ENCODE measurements at places on chromosomes 3 and 15. TPM values are rescaled to one million over a fixed set of nuclear protein-coding genes. Genes with fewer than 3 reads are reported as not detected.

Gene SERPINI2
- 0.40 TPM for total RNA-seq

DNA sequence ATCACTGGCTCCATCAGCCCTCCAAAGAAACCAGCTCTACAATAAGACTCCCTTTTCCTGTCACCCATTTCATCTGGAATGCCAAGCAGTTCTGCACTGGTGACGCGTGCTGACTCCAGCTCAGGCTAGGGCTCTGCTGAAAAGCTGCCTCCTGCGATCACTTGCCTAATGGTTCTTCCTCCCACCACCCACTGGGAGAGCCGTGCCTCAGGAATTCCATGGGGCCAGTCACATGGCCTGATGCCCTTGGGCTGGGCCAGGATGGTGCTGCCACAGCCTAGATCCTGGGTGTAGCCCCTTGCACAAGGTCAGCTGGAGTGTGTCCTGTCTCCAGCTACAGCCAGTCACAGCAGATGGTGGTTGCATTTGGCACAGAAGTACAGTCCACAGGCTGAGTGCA, 98.9 kb downstream of the DNAJB8 start:
- DNase-seq = no peak

Gene SLC27A2
- 0.24 TPM for total RNA-seq

Gene RBMS3
- total RNA-seq = 25.3 TPM

GRCh38 chr3:127455541-127456450, 134.7 kb downstream of the TPRA1 start:
- peak; percentile 80 for DNase-seq

Gene ARGFX
- not detected for total RNA-seq

GRCh38 chr3:14434126-14434497, 31.7 kb downstream of the SLC6A6 start:
- DNase-seq = no peak

Gene KIF15
- total RNA-seq = 0.73 TPM

- no peak for DNase-seq
These were observed 70.7 kb downstream of the CYP19A1 start for GRCh38 chr15:51267703-51268083.

DNA sequence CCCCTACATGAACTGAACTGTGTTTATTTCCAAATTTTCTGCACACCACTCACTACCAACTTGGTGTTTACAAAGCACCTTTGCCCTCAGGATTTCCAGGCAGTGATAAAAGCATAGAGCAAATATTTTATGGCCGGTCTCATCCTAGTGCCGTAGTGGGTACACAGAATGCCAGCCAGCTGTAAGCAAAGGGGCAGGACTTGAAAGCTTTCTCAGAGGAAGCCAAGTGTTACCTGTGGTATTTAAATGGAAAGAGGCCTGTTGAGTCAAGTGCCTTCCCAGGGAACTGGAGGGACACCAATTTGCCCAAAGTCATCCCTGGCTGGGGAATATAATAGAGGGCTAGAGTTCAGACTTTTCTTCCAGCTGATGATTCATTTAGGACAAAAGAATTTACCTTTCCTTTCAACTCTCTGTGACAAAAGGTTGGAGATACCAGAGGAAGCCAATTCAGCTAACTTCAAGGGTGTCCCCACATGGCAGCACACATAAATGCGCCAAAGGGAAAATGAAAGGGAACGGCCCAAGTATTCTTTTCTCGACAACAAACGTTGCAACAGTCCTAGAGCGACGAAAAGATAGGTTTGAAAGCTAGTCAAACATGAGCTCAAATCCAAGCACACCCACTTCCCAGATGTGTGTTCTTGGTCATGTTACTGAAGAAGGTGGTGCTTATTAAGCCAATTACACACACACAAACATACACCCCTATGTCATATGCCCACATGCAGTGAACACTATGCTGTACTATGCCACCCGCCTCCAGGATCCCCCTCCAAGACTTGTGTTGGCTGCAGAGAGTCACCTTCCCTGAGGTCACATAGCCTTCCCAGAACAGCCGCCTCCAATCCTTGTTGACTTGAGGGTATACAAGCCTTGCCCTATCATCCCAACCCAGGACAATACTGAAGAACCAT, 27.7 kb downstream of the MAGI1 start:
- no peak for DNase-seq

Gene EPB42
- total RNA-seq = 0.24 TPM

- no peak for DNase-seq
These were observed 50.2 kb upstream of the ROBO1 start for GRCh38 chr3:79818015-79818414.

Gene ITGB5
- 112 TPM for total RNA-seq

Gene LRTM1
- total RNA-seq = not detected

DNA sequence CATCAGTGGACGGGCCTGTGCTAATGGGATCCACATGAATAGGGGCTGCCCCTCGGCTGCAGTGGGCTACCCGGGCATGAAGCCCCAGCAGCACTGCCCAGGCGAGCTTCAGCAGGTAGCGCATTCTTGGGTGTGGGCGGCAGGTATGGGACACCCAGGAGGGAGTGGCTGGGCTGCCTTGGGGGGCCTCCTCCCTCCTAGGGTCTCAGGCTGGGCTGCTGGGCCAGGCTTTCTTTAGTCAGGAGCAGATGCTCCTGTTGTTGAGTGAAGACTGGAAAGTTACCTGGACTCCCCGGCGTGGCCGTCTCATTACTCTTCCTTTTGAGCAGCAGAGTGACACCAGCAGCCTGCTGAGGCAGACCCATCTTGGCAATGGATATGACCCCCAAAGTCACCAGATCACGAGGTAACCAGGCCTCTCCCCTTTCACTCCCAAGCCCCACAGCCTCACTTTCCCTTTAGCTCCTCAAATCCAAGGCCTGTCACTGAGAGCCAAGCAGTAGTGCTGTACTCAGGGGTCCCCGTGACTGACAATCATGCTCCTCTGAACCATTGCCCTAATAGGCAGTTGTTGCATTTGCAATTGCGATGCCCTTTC, 73.2 kb downstream of the BOC start:
- no peak for DNase-seq

Gene LRRN1
- 0.05 TPM for total RNA-seq

DNA sequence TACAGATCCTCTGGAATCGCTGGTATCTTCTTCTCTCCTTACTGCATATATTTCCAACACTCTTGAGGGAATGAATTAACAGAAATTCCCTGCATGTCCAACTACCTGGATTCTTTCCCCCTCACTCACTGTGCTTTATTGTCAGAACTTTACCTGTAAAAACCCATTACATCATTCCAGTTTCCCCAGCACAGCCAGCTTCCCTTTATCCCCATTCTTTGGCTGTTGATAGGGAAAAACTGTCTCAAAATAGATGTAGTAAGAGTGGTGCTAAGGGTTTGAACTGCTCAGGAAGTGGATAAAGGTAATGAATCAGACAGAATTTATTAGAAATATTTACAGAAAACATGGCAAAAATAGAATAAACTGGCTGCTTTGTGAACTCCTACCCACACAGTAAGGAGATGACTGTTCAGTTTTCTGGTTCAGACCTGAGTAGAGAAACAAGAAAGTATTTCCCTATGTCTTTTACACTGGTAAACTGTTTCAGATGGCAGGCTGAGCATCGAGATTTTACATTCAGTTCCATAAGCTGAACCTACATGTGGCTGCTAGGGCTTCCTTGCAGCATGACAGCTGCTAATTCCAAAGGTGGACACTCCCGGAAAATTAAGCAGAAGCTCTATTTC, 188.4 kb downstream of the CPNE4 start:
- DNase-seq = no peak

- DNase-seq = no peak
These were observed 46.4 kb downstream of the DLEC1 start for GRCh38 chr3:38085311-38085942.

Gene LRRC2
- 122 TPM for total RNA-seq

Gene PPP2R3A
- total RNA-seq = 98.1 TPM

Gene EPHA3
- total RNA-seq = 3.5 TPM

Gene AGBL1
- not detected for total RNA-seq

- no peak for DNase-seq
These were observed 259.5 kb downstream of the MECOM start for GRCh38 chr3:169403855-169404519.

DNA sequence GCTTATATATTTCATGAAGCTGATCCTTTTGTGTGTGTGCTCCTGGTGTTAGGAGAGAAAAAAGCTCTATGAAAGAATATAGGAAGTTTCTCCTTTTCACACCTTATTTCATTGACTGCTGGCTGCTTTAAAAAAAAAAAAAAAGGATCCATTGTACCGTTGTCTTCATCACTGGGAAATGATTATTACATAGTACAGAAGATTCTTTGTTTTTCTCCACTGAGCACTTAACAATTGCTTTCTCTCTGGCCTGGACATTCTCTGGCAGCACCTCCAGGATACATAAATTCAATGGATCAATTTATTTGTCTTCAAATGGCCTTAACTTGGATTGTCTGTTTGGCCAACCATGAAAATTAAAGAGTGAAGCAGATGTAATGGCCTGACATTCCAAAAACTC, 37.2 kb downstream of the DPH3 start:
- no peak for DNase-seq

Gene CPNE9
- not detected for total RNA-seq

DNA sequence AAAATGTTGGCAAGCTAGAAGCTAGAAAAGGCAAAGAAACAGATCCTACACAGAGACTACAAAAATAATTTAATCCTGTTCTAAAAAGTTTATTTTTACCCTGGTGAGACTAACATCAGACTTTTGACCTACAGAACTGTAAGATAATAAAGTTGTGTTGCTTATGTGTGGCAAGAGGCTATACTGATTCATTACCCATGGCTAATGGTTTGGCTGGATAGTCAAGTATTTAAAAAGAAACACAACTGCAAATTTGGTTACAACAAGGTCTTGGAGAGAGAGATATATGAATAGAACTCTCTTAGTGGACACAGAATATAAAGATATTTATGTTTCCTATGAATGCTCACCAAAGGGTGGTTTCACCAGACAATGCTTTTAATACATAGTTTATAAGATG, 364.2 kb upstream of the PLSCR5 start:
- no peak for DNase-seq

Gene AMIGO3
- total RNA-seq = not detected

GRCh38 chr15:88707771-88708654, 69.2 kb downstream of the ISG20 start:
- no peak for DNase-seq

Gene B3GNT5
- 1.3 TPM for total RNA-seq

GRCh38 chr3:126524429-126524988, 554 bp downstream of the CHST13 start:
- DNase-seq = peak; percentile 59

Gene ITPKA
- 2.6 TPM for total RNA-seq

DNA sequence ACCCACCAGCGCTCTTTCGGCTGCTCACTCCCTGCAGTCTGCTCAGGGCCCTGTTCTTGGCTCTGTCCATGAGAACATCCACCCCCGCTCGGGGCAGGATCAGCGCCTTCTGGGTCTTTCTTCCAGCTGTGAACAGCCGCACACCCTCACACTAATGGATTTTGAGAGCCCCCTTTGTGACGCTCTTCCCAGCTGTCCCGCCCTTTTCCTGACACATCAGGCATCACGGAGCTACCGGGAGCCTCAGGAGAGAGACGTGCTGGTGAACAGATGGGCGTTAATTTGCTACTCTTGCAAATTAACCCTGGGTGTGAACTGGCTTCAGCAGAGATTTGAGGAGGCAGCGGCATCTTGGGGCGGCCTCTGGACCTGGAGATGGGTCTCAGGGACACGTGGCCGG, 113.0 kb downstream of the TMEM266 start:
- DNase-seq = no peak

Gene CGNL1
- total RNA-seq = 11.2 TPM

DNA sequence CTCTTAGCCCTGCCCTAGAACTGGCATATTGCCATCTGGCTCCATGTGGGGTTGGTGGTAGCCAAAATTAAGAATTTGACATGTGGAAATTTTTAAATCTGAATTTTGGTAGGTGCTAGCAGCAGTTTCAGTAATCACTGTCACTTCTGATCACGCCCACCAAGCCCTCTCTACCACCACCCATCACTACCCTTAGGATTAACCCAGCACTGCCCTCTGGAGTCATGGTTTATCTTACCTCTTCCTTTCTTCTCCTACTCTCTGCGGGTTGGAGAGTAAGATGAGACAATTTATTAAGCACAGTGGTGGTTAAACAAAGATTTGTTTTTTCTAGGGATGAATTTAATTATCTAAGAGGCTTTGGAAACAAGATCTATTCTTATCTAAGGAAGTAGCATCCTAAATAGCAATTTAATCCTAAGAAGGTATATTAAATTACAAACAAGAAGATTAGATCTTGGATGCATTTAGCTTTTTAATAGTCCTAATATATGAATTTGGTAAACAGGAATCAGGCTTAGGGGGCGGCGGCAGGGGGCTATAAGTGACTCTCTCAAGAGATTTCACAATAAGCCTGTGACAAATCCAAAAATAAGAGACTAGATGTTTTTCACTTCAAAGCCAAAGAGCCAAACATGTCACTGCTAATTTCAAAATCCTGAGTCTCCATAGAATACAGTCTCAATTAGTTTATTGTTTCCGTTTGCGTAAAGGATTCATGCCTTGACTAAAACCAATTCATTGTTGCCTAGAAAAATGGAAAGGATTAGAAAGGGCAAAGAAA, 498.4 kb upstream of the UBE2E2 start:
- no peak for DNase-seq

Gene LNP1
- 2.6 TPM for total RNA-seq

Gene CCDC191
- 1.1 TPM for total RNA-seq

DNA sequence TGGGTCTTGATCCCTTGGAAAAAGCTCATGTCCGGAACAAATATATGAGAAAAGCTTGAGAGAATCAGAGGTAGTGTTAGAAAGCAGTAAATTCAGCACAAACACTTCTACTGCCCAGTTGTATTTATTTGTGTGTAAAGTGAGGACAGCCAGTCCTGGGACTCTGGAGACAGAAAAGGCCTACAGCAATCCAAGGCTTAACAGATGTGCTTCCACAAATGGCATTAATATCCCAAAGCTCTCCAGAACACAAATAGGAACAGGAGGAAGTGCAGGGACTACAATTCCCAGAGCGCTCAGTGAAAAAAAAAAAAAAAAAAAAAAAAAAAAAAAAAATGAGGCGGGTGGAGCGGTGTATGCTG, 390 bp upstream of the AP2M1 start:
- no peak for DNase-seq

DNA sequence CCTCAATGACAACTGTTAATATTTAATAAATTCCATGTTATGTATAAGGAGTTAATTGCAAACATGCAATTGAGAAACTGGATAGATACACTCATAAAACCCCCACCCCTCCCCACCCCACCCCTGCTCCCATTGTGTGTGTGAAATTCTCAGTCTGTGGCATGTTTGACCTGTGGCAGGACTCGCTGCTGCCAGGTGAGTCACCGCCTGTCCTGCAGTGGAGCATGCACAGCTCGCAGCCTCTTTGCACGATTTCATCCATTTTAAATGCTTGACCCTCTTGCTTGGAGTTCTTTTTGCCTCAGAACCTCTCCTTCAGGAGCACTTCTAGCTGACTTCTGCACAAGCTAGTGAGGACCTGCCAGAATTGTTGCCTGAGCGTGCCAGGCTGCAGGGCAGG, 5.3 kb upstream of the APEH start:
- DNase-seq = no peak

- DNase-seq = no peak
These were observed 74.2 kb upstream of the ICE2 start for GRCh38 chr15:60553163-60553562.

Gene DET1
- 6.8 TPM for total RNA-seq

Gene ESYT3
- 0.65 TPM for total RNA-seq
